ENCODE measurements at places on chromosomes 11 and 22.

DNA sequence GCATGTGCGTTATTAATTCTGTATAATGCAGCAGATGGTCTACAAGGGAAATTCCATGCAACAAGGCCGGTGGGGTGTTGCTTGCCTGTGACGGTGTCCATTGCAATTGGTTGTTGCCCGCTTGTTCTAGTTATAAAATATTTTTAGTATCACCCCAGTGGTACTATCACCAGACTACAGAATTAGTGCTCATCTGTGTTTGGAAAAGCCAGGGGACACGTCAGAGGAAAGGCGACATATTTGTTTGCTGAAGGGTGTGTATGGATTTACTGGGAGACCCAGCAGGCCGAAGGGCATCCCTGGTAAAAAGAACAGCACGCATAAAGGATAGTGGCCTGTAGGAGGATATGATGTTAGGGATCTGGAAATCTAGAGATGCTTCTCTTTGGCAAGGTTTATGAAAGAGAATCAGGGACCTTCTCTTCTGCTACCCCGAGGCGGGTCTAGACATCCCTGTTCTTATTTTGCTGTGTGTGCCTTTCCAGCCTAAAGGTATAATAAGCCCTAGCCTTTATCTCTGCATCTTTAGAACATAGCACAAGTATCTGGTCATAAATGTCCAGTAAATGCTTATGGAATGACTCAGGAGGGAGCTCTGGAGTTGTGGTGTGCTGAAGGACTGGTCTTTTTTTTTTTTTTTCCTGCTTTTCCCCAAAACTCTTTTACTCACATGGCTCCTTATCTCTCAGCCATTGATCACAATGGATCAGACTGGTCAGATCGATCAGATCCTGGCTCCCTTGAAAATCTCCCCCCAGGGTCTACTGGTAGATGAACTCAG, 90.9 kb downstream of the LDLRAD3 start:
- no peak for DNase-seq

- no peak for DNase-seq
Observed at GRCh38 chr11:66852466-66853241, 4.2 kb upstream of the LRFN4 start.

GRCh38 chr11:33375236-33375635, 118.1 kb downstream of the HIPK3 start:
- DNase-seq = no peak

DNA sequence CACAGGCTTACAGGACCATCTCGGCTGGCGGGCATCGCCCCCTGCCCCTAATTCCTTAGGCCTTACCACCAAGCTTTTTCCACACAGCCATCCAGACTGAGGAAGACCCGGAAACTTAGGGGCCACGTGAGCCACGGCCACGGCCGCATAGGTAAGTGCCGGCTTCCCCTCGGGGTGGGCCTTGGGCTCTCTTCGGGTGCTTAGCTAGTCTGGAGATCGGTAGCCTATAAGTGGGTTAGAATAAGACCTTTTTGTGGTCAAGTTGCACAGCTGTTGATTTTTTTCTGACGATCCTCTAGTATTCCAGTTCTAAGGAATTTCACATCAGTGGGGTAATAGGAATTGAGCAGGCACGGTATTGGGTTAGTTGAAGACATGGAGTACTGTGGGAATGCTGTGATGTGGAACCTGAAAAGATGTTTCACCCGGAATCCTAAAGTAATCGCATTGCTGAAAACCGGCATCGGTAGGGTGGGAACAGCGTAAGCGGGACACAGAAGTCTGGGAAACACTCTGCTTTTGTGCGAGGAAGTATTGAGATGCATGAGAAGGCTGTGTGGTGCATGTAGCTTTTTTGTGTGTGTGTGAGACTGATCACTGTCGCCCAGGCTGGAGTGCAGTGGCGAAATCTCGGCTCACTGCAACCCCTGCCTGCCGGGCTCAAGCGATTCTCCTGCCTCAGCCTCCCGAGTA, 669 bp downstream of the RPL27A start:
- no peak for DNase-seq

DNA sequence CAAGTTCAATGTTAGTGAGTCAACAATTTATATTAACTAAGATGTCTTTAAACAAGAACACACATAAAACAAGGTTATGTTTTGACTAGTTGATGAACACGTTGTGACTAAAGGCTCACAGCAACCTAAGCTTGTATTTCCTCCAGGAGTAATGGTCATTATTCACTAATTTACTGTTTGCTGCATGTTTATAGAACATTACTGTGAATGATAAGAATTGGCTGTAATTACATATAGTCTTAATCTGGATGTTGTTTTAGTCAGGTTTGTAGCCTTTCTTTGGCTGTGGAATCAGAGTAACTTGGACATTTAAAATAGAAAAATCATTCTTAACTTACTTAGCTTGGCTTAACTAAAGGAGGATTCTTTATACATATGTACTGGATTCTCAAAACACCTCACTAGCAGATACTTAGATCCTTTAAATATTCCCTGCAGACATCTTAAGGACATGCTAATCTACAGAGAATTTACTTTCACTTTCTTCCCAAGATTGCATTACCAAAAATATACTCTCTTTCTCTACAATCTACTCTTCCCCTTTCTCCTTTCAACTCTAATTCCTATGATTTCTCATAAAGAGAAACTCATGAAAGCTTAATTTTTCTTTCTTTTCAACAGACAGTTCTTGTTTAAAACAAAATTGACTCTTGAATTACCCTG, 319.7 kb upstream of the CTSC start:
- no peak for DNase-seq

DNA sequence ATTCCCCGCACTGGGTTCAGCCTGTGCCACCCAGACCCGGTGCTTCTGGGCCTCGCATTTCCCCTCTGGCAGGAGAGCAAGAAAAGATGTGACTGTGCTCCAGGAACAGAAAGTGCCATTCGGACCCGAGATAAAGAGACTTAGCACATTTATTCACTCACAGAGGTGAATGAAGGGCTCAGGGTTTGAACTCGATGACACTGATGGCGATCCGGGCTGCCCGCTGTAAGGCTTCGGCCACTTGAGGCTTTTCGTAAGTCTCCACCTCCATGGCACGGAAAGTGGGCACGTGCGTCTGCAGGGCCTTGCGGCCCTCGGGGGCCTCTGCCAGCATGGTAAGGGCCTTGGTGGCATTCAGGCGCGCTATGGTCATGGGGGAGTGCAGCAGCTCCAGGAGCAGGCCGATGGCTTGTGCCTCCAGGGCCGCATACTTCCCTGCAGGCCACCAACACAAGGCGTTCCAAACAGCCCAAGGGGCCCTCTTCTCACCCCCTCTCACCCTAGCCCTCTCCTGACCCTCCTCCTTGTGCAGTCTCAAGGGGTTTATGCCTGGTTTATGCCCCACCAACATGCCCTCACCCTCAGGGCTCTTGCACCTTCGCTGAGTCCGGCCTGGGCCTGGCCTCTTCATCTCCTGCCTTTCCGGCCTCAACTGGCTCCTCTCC, 10.9 kb upstream of the GNAZ start:
- DNase-seq = no peak

- DNase-seq = no peak
Observed at GRCh38 chr11:101226617-101227016, 97.0 kb upstream of the PGR start.

DNA sequence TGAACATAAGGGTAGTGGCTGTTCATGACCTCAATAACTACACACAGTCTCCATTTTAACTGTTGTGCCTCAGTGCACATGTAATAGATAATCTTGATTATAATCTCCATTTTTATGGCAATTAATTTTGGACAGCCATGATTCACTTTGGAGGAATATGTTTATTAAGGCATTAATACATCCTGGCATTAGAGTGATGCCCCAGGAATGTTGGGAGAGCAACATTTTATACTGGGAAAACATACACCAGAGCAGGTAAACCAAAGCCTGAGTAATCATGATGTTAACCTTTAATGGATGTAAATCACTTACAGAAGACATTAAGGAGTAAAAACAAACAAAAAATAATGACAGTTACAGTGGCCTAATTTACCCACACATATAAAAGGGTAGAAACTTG, 886.3 kb upstream of the RAG2 start:
- DNase-seq = no peak

- no peak for DNase-seq
Observed at GRCh38 chr22:34303656-34304055, 383.4 kb upstream of the LARGE1 start.
